ENCODE measurements at places on chromosomes 4 and X.
A peak's percentile ranks its signal among the peaks of the same experiment; 100 is the strongest.

DNA sequence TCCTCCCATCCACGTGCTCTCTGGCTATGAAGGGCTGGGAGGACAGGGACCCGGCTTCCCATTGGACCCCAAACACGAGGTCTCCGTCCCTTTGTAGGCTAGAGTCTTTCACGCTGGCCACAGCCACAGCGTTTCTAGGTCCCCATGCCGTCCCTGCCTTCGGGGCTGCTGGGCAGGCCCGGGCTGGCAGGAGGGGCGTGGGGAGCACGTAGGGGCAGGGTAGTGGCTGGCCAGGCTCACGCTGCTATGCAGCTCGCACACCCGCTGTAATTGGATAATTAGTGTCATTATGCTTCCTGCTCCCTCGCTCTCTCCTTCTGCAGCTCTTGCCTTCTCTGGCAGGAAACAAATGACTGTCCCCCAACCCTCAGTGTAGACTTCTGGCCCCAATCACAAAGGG lies 9.8 kb downstream of the ATP2B3 start:
- no peak for DNase-seq

GRCh38 chr4:10120943-10121567 lies 4.5 kb upstream of the WDR1 start:
- DNase-seq: no peak

DNA sequence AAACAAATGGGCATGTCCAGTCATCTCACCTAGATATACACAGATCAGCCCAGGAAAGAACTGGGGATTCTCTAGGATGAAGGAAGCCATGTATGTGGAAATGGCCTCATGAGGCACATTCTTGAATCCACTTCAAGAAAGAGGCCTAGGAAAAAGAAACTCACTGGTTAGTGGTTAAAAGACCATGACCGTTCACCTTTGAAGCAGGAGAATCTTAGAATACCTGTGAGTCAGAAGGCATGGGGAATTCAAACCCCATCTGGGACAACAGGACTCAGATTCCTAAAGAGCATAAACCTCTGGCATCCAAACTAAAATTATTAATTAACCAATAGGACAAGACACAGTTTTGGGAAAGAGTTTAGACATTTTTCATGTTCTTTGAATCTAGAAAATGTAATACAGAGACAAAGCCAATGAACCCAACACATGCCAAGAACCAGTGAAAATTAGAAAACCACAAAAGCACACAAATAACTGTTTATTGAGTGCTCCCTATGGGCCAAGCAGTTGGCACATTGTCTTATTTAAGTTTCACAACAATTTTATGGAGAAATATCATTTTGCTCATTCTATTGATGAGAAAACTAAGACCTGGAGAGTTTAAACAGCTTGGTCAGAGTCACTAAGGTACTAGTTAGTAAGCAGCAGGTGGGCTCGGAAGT lies 97.5 kb downstream of the NPNT start:
- DNase-seq: no peak

DNA sequence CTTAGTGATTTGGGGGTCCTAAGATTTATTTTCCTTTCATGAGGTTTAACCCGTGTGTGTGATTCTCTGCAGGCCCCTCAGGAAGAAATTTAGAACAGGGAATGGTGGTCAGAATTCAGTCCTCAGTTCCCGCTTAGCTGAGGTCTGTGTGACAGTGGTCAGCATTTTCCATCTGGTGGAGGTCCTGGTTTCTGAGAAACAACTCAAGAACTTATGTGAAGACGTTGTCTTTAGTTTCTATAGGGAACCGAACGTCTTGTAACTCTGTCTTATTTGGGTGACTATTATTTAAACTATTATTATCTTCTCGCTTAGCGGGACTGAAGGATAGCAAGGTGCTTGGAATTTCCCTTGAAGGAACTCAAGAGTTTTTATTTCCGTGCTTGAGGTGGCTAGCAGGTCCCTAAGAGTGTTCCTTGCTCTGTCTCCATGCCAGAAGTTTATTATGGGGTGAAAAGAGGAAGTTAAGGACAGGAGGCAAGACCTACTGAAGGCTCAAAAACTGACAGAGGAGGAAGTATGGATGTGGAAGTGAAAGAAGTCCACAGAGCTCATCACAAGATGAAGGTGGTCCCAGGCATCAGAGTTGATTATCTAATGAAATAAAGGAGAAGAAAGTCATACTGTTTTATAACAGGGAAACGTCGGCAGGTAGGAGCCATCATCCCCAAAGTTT lies 9.4 kb downstream of the MGST2 start:
- no peak for DNase-seq

- no peak for DNase-seq
These were observed 133.6 kb downstream of the CPE start for GRCh38 chr4:165512424-165512823.

- DNase-seq: no peak
These were observed 30.3 kb downstream of the EIF2S3 start for GRCh38 chrX:24085101-24085500.

DNA sequence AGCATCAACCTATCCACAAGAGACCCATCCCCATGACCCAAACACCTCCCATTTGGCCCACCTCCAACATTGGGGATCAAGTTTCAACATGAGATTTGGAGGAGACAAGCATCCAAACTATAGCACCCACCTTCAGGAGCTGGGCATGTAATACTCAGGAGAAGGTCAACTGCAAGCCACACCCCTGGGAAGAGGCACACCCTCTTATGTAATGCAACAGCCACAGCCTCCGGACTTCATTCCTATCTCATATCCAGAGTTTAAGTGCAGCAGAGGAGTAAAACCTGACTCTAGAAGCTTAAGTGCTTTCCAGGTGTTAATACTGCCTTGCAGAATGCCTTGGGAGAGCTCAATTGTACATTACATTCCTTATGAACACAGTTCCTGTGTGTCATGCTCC lies 197.4 kb downstream of the PTTG2 start:
- no peak for DNase-seq

- DNase-seq: no peak
These were observed 69.7 kb upstream of the H2AZ1 start for GRCh38 chr4:100019821-100020220.

DNA sequence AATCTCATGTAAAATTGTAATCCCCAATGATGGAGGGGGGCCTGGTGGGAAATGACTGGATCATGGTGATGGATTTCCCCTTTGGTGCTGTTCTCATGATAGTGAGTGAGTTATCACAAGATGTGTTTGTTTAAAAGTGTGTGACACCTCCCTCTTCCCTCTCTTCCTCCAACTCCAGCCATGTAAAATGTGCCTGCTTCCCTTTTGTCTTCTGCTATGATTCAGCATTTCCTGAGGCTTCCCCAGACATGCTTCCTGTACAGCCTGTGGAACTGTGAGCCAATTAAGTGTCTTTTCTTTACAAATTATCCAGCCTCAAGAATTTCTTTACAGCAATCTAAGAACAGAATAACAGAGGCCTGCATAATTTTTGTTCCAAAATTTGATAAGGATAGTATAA lies 85.2 kb downstream of the ANAPC10 start:
- DNase-seq: no peak

DNA sequence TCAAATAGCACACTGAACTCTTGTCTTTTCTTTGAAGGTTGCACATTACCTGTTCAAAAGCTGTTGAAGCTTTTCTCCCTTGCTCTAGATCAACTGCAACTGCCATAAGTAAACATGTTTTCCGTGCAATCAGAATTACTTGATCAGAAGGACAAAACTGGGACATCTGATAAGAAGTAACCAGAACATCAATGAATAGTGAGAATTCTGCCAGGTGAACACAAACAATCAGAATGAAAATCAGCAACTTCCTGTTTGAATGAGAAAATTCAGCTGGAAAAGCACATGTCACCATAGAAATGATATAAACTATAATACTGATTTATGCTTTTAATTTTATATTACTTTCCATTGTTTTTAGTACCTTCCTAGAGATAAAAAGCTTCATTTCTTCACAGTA lies 160.7 kb downstream of the DLG3 start:
- DNase-seq: no peak

DNA sequence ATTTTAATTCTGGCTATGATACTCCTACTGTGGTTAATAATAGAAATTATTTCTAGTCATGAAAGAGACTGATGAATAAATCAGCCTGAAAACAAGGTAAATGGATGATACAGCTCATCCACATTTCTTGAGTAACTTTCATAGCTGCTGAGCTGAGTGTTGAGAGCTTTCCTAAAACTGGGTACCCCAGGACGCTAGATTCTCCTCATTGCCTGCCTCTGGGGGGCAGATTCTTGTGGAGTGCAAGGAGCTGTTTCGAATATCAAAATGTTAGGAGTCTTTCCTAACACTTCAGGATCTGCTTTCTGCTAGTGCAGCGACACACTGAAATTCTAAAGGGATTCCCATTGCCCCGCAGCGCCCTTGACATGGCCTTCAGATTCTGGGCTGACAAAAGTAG lies 2.1 kb downstream of the MND1 start:
- DNase-seq: no peak

GRCh38 chrX:20067709-20068561 lies 48.8 kb downstream of the MAP7D2 start:
- peak; percentile 43 for DNase-seq

- DNase-seq: no peak
These were observed 36.3 kb downstream of the POU4F2 start for GRCh38 chr4:146674829-146675570.

DNA sequence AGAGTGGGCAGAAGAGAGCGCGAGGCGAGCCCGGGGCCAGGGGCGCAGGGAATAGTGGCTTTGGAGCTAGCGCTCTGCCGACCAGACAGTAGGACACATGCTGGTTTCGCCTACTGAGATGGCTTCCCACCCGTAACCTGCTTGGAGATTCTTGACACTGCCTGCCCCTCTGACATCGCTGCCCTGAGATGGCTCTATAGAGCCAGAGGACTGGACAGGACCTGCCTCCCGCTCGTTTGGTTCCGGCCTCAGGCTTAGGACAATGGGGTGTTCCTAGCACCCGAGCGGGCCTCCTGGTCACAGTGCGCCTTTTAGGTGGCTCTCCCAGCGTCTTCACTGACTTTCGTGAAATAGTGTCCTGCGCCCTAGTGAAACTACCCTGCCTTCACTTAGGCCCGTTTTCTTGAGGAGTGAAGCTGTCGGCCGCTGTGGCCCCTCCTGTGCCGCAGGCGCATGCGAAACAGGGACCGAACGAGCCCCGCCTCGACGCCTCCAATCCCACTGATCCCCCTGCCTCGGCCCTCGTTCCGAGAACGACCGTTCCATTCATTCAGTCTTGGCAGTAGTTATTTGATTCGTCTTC lies 608 bp downstream of the TAF1 start:
- no peak for DNase-seq

GRCh38 chrX:100658941-100659381 lies 15.0 kb downstream of the SRPX2 start:
- no peak for DNase-seq

GRCh38 chr4:55107054-55107453 lies 18.3 kb downstream of the KDR start:
- DNase-seq: no peak

DNA sequence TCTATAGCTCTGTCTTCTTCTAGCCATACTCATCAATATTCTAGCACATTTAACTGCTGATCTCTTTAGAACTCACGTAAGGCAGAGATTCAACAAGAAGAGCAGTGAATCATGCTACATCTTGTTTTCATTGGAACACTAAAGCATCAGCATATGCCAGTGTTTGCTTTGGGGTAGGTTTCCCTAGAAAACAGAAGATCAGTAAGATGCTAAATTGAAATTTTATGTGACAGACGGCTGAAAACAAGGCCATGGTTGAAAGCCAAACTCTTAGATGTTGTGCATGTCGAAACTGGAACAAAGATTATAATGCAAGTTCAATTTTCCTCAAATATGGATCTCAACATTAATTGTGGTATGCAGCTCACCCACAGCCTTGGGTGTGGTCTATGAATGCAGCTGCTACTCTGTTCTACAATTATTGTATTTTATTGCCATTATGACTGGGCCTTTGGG lies 107.6 kb downstream of the PDLIM5 start:
- no peak for DNase-seq

- DNase-seq: no peak
These were observed 149.8 kb downstream of the GBA3 start for GRCh38 chr4:22842360-22843018.

- DNase-seq: no peak
These were observed 12.1 kb downstream of the APLN start for GRCh38 chrX:129642641-129643040.

GRCh38 chrX:68112321-68112720 lies 321.0 kb downstream of the OPHN1 start:
- DNase-seq: no peak

DNA sequence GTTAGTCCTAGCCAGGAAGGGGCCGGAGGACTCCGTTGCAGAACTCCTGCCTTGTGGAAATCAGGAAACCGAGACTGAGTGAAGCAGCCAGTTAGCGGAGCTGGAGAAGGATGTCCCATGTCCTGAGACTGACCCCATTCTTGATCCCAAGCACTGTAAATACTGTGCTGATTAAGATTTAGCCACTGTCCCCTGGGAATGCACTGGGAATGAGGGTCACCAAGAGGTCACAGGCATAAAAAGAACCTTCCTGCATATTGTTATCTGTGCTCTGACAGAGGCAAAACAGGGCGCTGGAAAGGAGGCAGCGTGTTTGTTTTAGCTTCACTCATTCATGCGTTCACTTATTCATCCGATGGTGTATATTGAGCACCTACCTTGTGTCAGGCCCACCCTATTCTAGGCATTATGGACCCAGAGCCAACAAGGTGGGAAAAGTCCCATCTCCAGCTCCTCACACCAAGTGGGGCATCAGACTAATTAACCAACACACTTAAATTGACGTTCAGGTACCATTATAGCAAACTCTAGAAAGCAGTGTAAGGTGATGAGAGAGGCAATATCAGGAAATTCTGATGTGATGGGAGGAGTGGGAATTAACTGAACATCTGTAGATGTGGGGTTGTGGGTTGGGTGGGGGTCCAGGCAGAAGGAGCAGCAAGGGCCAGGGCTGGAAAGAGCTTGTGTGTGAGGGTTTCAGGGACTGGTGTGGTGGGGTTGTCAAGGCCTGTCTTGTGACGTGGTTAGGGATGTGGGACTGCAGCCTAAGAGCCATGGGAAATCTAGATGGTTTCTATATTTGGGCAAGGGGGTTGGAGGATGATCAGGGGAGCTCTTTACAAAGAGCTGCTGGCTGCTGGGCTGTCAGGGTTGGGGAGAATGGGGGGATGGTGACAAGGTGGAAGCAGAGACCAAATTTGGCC lies 10.6 kb upstream of the SLC2A9 start:
- DNase-seq: no peak

DNA sequence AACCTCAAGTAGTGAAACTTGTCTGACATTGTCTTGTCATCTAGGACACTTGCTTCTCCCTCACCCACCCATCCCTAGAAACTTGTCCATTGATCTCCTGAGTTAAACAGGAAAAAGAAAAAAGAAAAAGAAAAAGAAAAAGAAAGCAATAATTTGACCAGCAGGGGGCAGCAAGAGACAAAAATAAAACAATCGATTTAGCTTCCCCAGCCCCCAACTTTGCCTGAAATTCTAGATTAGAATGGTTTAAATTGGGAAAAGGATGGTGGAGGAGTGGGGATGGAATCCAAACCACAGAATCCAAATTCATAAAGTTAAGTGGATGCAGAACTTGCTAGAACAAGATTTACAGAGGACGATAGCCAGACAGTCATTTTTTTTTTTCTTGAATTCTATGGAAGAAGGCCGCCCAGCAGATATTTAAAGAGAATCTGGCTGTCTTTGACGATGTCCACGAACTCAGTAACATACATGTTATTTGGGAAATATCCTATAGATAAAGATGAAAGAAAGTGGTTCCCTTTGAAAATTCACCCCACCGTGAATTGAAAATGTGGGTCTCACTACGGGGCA lies 282.9 kb downstream of the USP46 start:
- no peak for DNase-seq

Data from left renal pelvis (tissue), 4 donors.